ENCODE measurements at places on chromosomes 12 and 14. TPM values are rescaled to one million over a fixed set of nuclear protein-coding genes. Genes with fewer than 3 reads are reported as not detected.

The GZMH gene
- not detected for polyA plus RNA-seq

The ASPG gene
- 12.3 TPM for polyA plus RNA-seq

GRCh38 chr12:17352164-17352563 lies 737.8 kb downstream of the RERGL start:
- no peak for DNase-seq

DNA sequence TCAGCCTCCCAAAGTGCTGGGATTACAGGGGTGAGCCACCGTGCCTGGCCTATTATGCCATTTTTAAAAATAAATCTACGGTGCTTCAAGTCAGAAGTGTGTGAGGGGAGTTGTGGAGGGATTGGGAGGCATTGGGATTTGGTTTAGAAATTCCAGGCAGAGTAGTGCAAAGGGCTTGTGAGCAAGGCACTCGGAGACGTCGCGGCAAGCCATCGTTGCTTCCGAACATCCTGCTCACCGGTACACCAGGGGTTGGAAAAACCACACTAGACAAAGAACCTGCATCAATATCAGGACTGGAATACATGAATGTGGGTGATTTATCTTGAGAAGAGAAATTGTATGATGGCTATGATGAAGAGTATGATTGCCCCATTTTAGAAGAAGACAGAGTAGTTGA lies 227.0 kb downstream of the ALG10 start:
- DNase-seq = no peak

Data from right renal pelvis (tissue), 4 donors.